ENCODE measurements at places on chromosomes 5 and 9.

GRCh38 chr5:177405312-177405711 is 4.1 kb downstream of the F12 start:
- no peak for DNase-seq

GRCh38 chr5:89071101-89071940 is 188.3 kb upstream of the MEF2C start:
- no peak for DNase-seq

DNA sequence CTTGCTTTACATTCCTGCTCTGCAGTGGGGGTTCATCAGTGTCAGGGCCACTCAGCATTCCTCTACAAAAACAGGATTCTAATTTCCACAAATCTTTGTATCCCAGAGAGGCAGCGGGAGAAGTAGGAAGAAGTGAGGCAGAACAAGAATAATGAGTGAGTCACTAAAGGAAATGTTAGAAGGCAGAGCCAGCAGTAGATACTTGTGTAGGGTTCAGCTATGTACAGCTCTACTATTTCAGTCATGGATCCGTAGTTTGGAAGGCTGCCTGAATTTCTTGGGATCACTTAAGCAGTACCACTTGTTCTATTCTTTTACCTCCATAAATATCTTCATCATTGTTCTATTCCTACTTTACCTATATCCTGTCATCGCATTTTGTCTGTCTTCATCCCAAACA is 246.3 kb upstream of the TLE4 start:
- no peak for DNase-seq

DNA sequence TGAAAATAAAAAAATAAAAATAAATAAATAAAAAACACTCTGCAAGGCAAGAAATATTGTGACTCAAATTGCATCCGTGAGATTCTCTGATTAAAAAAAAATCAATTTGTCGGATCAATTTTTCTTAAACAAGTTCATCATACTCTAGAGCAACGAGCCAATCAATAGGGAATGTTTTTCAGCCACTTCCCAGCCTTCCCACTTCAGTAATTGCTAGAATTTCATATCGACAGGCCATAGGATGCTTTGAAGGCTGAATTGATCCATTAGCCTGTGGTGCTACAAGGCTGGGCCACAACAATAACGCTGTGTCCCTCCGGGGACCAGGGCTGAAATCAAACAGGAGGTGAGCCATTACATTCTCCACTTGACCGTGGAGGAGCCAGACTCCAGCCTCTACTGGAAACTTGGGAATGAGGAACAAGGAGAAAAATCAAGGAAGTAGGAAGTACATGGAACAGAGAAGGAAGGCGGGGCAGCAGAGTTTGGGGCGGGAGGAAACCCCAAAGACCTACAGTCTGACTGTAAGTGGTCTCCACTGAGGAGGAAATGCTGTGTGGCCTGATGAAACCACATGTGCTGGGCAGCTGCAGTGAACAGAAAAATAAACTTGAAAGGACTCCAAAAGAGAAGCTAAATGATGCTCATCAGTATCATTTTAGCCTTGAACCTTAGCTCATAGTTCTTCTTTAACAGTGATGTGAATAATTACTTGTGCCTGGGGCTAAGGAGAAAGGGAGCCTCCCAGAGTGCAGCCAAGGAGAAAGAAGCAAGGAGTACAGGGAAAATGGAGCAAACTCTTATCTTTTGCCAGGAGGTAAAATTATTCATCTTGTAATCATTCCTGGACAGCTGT is 308.6 kb downstream of the TLE1 start:
- no peak for DNase-seq

GRCh38 chr5:98791001-98791519 is 17.6 kb downstream of the RGMB start:
- DNase-seq: no peak

- peak; percentile 41 for DNase-seq
Observed at GRCh38 chr5:65102976-65103711, 334.4 kb downstream of the CWC27 start.

GRCh38 chr9:26727471-26727870 is 165.1 kb downstream of the CAAP1 start:
- DNase-seq: no peak

DNA sequence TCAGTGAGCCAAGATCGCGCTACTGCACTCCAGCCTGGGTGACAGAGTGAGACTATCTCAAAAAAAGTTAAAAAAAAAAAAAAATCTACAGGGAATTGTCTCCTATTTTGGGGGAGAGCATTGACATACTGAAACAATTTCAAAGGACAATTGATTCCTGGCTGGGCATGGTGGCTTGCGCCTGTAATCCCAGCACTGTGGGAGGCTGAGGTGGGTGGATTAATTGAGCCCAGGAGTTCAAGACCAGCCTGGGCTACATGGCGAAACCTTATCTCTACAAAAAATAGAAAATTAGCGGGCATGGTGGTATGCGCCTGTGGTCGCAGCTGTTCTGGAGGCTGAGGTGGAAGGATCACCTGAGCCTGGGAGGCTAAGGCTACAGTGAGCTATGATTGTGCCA is 30.6 kb downstream of the GPR107 start:
- DNase-seq: no peak

DNA sequence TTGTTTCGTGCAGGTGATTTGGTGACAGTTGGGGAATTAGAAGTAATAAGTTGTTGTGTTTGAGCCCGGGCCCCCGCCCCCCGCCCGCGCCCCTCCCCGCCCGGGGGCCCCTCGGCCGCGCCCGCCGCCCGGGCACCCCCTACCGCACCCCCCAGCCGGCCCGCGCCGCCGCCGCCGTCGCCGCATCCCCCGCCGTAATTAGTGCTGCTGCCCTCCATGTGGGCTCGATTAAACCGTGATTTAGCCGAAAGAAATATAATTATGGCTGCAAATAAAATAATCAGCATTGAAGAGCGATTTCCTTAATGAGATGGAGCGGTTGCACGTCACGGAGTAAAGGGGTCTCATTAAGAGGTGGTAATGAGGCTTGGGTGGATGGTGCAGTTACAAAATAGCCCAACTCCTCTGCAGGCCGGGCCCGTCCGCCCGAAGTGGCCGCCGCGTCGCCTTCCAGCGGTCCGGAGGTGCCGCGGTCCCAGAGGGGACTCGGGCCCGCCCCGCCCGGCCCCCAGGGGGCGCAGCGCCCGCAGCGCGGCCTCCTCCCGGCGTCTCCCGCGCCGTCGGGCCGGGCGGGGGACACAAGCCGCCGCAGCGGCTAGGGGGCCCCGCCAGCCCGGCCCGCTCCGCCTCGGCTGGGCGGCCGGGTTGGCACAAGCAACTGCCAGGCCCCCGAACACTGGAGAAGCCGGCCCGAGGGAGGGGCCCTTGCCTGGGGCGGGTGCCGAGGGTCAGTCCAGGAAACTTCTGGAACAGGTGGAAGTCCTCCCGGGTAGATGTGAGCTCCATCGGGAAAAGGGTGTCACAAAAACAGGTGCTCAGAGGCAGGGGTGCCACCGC is 6.9 kb upstream of the OTP start:
- no peak for DNase-seq

GRCh38 chr9:126790561-126790960 is 14.3 kb upstream of the ZBTB43 start:
- no peak for DNase-seq

DNA sequence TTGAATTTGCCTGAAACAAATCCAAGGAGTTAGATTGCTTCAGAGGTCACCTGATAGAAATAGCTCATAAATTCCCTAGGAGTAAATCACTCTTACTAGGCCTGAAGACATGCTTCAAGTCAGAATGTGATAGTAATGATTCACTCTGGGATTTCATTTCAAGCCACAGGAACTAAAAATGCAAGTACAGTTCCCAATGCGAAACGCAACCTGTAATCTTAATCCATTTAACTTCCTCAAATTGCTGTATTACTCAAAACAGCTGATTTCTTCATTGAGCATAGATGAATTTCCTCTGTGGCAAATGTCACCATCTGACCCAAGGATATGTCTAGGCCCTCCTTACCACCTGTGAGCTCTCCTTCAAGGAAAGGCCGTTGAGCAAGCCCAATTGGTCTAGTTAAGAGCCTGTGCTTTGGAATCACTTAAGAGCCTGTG is 32.1 kb upstream of the IL6ST start:
- no peak for DNase-seq

- DNase-seq: no peak
Observed at GRCh38 chr9:106795031-106795430, 67.9 kb upstream of the ZNF462 start.

DNA sequence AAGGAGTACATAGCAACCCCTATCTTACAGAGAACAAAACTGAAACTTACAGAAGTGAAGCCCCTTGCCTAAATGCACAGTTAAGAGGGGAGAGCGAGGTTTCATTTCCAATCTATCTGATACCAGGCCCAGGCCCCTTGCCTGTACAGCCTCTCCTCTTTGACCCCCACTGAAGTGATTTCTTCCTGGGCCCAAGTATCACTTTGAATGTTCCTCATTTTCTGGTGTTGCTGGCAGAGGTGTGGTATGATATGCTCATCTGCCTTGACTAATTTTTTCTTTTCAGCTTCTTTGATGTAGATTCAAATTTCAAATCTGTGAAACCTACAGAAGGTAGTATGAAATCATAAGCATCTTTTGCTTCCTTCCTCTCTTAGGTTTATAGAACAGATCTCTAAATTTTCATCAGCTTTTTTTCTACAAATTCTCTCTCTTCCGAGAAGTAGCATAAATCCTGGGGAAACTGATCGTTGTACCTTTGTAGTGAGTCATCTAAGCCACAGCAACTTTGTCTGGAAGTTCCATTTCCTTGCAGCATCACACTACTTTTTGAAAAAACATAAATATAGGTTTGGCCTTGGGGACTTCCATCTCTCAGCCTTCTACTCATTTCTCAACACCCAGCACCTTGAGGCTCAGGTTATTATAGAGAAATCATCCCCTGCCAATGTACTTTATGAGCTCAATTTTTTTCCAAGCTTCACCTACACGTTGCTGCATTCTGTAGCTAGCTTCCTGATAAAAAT is 402.4 kb upstream of the PTGER4 start:
- no peak for DNase-seq

- DNase-seq: no peak
Observed at GRCh38 chr5:1785062-1785461, 14.6 kb downstream of the MRPL36 start.

GRCh38 chr9:6109986-6110385 is 94.6 kb upstream of the RANBP6 start:
- DNase-seq: no peak

DNA sequence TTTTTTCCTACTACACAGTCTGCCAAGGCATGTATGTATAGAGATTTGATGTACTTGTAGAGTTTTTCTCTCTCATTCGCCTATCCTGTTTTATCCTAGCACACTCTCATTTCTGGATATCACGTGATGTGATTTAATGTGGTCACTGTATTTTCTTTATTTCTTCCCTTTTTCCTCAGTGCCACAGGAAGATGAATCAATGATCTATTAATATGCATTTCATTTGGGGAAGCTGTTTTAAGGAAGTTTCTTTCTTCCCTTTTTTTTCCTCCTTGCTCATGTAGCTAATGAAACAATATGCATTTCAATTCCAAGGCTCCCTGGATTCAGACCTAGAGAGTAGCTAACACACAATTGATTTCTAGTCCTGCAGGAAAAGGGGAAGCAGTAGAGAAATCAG is 506.3 kb upstream of the WWC1 start:
- no peak for DNase-seq
